Esophagus muscularis mucosa (tissue), 4 donors: ENCODE measurements at places on chromosomes 2 and 18. TPM values are rescaled to one million over a fixed set of nuclear protein-coding genes. Genes with fewer than 3 reads are reported as not detected.

The DNAH7 gene
- 0.39 TPM for total RNA-seq

The CD8B2 gene
- total RNA-seq = 0.13 TPM

The HOXD8 gene
- 3.7 TPM for total RNA-seq

The CCDC74B gene
- total RNA-seq = 2.8 TPM

The ABCG8 gene
- not detected for total RNA-seq

The DOCK10 gene
- 7.3 TPM for total RNA-seq

The IL37 gene
- not detected for total RNA-seq

The ANKRD29 gene
- 9.6 TPM for total RNA-seq

The ARHGAP28 gene
- total RNA-seq = 0.52 TPM

The KHK gene
- total RNA-seq = 1.3 TPM

The ANKZF1 gene
- 34.1 TPM for total RNA-seq

The KRTCAP3 gene
- not detected for total RNA-seq

The WNT10A gene
- not detected for total RNA-seq

The THSD7B gene
- total RNA-seq = 0.06 TPM

The ITGA6 gene
- 37.9 TPM for total RNA-seq

The KCNJ13 gene
- total RNA-seq = not detected

The DLGAP1 gene
- total RNA-seq = 1.4 TPM

The WDR7 gene
- 29.7 TPM for total RNA-seq

The MC5R gene
- not detected for total RNA-seq

The LOXHD1 gene
- not detected for total RNA-seq

The SLC23A3 gene
- total RNA-seq = 0.23 TPM

The DES gene
- total RNA-seq = 23,535 TPM

The MEP1B gene
- total RNA-seq = not detected

The IL36RN gene
- total RNA-seq = not detected

The ACKR3 gene
- 51.5 TPM for total RNA-seq

The LGALSL gene
- total RNA-seq = 20.2 TPM

The DSG1 gene
- total RNA-seq = not detected
